Thoracic aorta (tissue), 2 donors: ENCODE measurements at places on chromosomes 7 and 10. TPM values are rescaled to one million over a fixed set of nuclear protein-coding genes. Genes with fewer than 3 reads are reported as not detected.

MARCHF5 gene
- total RNA-seq = 19.6 TPM

PPP1R17 gene
- total RNA-seq = not detected

SEC31B gene
- total RNA-seq = 12.7 TPM

ZNF804B gene
- total RNA-seq = not detected

OGDHL gene
- total RNA-seq = not detected

RADIL gene
- 6.7 TPM for total RNA-seq

WNT2 gene
- total RNA-seq = 17.1 TPM

LMBR1 gene
- 54.3 TPM for total RNA-seq

PLEKHS1 gene
- 0.14 TPM for total RNA-seq

CLDN3 gene
- total RNA-seq = not detected

CASTOR2 gene
- 29.9 TPM for total RNA-seq

IKZF1 gene
- total RNA-seq = 24.4 TPM

ZRANB1 gene
- 30.9 TPM for total RNA-seq

PILRA gene
- 5.0 TPM for total RNA-seq

GOLGA7B gene
- 0.07 TPM for total RNA-seq

SLC37A3 gene
- 66.5 TPM for total RNA-seq

FKBP9 gene
- 196 TPM for total RNA-seq

PGAM2 gene
- total RNA-seq = 9.5 TPM

LBX1 gene
- total RNA-seq = not detected

ADCY1 gene
- total RNA-seq = 0.85 TPM

GIMAP2 gene
- total RNA-seq = 5.9 TPM

AGR2 gene
- total RNA-seq = 25.2 TPM

SLC16A9 gene
- total RNA-seq = 1.6 TPM

ADARB2 gene
- total RNA-seq = 0.71 TPM

DENND2A gene
- 4.9 TPM for total RNA-seq

EVX1 gene
- total RNA-seq = not detected

KCTD7 gene
- total RNA-seq = 24.5 TPM

AOC1 gene
- not detected for total RNA-seq

GRM3 gene
- not detected for total RNA-seq

FAM25C gene
- total RNA-seq = not detected

KLF6 gene
- 201 TPM for total RNA-seq

ASAH2 gene
- total RNA-seq = 14.0 TPM

DPY19L1 gene
- total RNA-seq = 32.5 TPM

ZNF248 gene
- total RNA-seq = 21.2 TPM

OR2F1 gene
- total RNA-seq = not detected

DYNC1I1 gene
- total RNA-seq = 24.6 TPM

LRRTM3 gene
- 0.14 TPM for total RNA-seq

LRMDA gene
- total RNA-seq = 36.6 TPM

ARHGEF35 gene
- total RNA-seq = 1.1 TPM

HOXA4 gene
- total RNA-seq = 6.1 TPM

COL26A1 gene
- not detected for total RNA-seq

ACTA2 gene
- 12,240 TPM for total RNA-seq

LEP gene
- not detected for total RNA-seq

PDE6C gene
- not detected for total RNA-seq

THAP5 gene
- total RNA-seq = 17.7 TPM
